ENCODE measurements at places on chromosomes 3 and 15.

DNA sequence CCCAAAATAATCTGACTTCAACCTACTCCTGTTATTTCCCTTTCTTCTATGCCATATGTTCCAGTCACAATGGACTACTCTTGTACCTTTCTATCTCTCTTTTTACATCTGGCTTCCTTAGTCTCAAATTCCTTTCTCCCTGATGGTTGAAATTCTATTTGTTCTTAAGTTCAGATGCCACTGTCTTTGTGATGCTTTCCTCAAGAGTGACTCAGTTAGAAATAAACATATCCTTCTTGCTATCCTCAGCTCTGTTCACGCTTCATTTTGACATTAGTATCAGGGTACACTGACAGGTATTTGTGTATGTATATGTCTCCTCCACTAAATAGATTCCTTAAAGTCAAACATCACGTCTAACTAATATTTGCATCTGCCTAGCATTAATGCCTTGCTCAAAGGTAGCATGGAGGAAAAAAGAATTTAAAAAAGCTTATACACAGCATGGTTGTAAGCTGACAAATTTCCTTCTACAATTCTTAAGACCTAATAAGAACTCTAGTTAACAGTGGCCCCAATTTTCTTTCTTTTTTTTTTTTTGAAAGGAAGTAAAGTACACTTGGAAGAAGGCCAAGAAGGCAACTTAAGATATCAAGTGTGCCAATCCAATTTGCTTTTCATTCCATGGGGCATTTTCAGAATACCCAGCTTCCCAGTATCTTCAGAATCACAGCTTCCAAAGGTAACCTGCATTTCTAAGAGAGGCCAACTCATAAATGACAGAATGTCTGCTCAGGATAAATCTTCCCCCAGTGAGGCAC is 58.0 kb downstream of the CHAC1 start:
- no peak for DNase-seq

- DNase-seq = no peak
Measured at GRCh38 chr3:59444676-59445075, 394.9 kb upstream of the CFAP20DC start.

DNA sequence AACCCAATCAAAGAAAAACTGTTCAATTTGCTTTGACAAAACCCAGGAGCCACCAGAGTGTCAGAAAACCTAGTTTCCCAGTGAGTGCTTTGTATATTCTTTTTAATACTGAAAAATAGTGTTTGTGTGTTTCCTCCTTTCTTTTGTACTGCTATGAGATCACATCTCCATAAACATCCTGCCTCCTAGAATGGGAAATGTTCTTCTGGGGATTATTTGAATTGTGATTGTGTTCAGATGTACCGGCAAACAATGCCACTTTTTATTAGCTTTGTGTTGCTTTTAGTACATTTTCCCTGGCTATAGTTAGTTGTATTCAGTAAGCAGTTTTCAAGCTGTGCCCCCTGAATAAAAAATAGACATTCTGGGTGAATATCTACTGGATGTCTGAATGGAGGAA is 148.0 kb upstream of the NR2E3 start:
- DNase-seq = no peak

GRCh38 chr15:29141308-29142128 is 128.1 kb downstream of the NSMCE3 start:
- no peak for DNase-seq

DNA sequence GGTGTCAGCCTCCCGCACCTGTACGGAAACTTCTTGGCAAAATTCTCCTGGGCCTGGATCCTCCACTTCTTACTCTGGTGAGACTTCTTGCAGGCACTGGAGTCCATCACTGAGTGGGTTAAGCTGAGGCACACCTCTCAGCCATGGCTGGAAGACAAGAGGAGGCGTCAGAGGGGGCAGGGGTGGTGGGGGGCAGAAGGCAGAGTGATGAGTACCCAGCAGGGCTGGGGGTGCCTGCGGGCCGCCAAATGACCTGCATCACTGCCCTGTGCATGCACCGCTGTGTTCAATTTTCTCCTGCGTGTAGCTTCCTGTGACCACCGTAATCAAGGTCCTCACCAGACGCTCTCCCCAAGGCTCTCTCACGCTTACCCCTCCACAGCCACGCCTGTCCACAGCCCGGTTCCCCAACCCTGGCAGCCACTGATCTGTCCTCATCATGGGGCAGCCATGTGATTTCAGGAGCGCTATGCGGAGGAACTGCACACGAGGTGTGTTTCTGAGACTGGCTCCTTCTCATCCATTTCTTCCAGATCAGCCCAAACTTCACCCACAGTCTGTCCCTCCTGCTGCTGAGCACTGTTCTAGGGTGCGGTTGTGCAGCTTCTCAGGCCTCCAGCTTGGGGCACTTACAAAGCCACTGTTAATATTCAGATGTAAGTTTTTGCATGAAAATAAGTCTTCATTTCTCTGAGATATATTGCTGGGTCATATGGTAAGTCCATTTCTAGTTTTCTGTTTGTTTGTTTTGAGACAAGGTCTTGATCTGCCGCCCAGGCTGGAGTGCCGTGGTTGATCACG is 5.2 kb downstream of the C3orf22 start:
- no peak for DNase-seq

DNA sequence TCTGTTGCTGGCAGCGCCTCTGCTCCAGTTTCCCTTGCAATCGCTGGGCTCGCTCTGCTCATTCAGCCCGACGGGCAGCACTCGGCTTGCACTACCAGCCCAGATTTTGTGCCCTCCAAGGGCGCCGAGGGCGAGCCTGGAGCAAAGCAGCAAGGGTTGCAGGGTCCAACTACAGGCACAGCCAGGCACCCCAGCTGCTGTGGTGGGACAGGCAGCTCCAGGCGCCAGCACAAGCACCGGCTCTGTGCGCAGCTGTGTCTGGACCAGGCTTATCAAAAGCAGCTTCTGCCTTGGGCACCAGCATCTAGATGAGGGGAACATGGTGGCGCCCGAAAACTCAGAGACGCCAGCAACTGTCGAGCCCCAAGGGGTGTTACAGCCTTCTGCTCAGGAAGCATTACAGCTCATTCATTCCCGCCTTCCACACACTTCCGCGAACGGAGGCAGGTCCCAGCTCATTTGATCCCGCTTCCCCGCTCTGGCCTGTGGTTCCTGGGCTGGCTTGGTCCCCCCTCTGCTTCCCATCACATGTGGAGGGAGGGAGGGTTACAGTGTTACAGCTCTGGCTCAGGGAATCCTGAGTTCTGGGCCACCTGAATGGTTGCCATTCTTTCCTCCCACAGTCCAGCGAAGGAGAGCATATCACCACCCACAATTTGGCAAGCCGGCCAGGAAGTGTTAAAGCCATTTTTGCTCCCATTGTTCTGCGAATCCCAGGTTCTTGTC is 409.9 kb upstream of the ALCAM start:
- DNase-seq = no peak

GRCh38 chr3:18135060-18135814 is 289.9 kb downstream of the SATB1 start:
- DNase-seq = no peak

- DNase-seq = no peak
Measured at GRCh38 chr3:67870477-67870876, 216.1 kb upstream of the SUCLG2 start.

GRCh38 chr15:87619161-87619960 is 637.2 kb downstream of the NTRK3 start:
- no peak for DNase-seq

- no peak for DNase-seq
Measured at GRCh38 chr3:52298149-52299098, 10.8 kb downstream of the GLYCTK start.

GRCh38 chr3:87333393-87333892 is 57.1 kb upstream of the POU1F1 start:
- DNase-seq = no peak

GRCh38 chr3:123651449-123652341 is 66.8 kb upstream of the HACD2 start:
- no peak for DNase-seq

DNA sequence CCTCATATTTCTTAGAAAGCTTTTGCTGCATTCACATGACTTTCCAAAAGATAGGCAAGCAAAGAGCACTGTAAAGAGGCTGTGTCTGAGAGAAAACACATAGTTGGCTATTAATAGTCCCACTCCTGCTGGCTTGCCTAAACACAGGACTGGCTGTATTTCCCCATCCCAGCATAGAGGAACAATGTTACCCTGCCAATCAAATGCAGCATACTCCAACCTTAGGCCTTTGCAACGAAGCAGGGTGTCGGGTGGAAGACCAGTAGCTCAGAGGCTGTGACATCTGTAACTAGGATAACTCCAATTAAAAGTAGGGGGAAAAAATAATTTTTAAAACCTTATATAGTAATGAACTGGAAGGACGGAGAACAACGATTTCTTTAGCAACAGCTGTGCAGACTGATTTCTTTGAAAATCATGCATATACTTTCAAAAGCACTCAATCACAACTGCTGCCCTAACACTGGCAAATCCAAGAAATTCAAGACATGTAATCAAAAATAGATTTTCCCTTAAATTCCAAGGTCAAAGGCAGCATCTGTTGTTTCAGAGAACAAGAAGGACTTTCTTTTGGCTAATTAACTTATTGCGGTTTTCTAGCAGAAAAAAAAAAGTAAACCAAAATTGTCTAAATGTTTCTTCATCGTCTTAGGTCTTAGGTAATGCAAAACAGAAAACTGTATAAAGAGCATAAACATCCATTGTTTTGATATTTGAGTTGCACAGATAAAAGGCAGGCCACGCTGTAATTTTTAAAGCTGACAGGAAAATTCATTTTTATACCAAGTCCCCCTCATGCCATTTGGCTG is 139.3 kb downstream of the TNIK start:
- no peak for DNase-seq

DNA sequence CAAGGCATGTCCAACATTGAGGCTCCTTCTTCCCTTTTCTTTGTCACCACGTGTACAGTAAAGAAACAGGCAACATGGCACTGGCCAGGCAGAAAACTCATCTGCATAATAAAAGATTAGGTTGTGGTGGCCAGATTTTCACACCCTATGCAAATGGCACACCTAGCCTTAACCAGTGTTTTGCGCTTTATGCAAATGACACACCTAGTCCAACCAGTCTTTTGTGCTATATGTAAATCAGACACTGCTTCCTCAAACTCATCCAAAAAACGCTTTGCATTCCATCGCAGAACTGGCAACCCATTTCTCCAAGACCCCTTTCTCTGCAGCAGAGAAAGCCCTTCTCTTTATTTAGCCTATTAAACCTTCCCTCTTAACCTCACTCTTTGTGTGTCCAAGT is 109.1 kb downstream of the ZNF385D start:
- DNase-seq = no peak

GRCh38 chr15:67180514-67181191 is 73.8 kb downstream of the AAGAB start:
- no peak for DNase-seq

DNA sequence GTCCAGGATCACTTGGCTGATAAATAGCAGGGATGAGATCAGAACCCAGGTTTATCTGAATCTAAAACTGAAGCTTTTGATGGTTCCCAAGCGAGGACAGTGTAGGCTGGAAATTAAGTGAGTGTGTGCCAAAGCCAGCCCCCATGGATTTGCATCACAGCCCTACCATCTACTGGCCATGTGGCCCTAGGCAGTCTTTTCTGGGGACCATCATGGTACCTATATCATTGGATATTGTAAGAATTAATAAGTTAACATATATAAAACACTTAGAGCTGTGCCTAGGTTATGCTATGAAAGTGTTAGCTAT is 32.8 kb upstream of the SSR3 start:
- no peak for DNase-seq

DNA sequence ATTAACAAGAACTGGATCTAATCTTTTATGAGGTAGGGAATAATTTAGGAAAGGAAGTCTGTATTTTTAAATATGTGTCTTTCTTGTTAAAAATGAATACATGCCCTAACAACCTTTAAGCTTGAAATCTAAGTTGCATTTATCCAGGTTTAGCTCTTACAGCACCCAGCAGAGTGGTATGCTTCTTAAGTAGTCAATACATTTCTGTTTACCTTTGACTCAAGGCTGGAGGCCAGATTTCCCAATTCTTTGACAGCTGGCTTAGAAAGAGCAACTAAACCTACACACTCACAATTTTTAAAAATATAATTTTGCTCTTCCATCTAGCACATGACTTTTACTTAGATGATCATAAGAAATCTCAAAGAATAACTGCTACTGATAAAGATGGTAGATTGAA is 148.9 kb downstream of the DPH6 start:
- no peak for DNase-seq

- no peak for DNase-seq
Measured at GRCh38 chr3:12979947-12980487, 93.2 kb downstream of the IQSEC1 start.

GRCh38 chr3:6605227-6605626 is 255.7 kb upstream of the GRM7 start:
- DNase-seq = no peak

GRCh38 chr3:108834551-108834950 is 12.0 kb downstream of the TRAT1 start:
- DNase-seq = no peak

DNA sequence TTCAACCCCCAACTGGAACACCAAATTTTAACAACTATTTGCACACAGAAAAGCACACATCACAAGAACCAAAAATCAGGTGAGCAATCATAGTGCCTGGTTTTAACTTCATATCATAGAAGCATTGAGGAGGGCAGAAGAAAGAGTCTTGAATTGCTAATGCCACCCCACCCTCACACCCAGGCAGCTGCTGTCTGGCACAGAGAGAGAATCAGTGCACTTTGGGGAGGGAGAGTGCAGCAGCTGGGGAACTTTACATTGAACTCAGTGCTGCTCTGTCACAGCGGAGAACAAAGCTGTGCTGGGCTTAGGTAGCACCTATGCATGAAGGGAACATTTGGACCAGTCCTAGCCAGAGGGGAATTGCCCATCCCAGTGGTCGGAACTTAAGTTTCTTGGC is 76.0 kb upstream of the KBTBD8 start:
- DNase-seq = no peak

DNA sequence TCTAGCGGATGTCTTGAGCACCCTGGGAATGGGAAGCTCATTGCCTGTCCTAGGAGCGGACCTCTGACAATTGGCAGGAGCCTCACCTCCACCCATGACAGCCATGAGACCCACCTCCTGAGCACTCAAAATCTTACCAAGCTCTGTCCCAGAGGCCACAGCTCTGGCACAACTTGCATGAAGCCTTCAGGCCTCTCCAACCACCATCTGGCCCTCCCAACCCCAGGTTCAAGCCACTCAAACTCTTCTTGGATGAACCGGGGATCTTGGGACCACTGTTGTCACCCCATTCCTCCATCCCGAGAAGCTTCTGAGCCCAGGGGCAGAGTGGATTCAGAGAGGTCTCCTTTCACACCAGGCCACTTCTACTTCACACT is 1.5 kb downstream of the VIPR1 start:
- no peak for DNase-seq

DNA sequence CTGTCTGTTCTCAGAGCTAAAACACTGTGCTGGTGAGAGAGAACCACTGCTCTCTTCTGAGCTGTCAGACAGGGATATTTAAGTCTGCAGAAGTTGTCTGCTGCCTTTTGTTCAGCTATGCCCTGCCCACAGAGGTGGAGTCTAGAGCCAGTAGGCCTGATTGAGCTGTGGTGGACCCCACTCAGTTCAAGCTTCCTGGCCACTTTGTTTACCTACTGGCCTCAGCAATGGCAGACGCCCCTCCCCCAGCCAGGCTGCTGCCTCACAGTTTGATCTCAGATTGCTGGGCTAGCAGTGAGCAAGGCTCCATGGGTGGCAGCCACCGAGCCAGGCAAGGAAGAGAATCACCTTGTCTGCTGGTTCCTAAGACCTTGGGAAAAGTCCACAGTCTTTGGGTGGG is 21.0 kb upstream of the CACNA1D start:
- no peak for DNase-seq

GRCh38 chr3:128996200-128996599 is 2.3 kb upstream of the CFAP92 start:
- no peak for DNase-seq
